ENCODE measurements at places on chromosomes 11 and 22.

DNA sequence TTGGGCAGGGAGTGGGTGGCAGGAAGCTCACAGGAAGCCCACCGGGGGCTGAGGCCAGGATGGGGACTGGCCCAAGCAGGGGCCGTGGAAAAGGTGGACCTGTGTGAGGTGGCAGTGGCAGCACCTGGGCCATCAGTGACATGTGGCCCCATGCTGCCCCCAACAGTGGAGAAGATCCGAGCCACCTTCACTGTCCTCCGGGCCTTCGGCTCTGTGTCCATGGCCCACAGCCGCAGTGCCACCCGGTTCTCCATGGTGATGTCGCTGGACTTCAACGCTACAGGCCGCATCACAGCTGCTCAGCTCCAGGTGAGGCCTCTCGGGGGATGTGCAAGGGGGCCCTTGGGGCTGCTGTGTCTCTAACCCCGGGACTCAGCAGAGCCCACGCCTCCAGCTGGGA lies 37.9 kb downstream of the MYO18B start:
- DNase-seq = no peak

- no peak for DNase-seq
These were observed 16.9 kb downstream of the SMIM38 start for GRCh38 chr11:69172674-69173073.

DNA sequence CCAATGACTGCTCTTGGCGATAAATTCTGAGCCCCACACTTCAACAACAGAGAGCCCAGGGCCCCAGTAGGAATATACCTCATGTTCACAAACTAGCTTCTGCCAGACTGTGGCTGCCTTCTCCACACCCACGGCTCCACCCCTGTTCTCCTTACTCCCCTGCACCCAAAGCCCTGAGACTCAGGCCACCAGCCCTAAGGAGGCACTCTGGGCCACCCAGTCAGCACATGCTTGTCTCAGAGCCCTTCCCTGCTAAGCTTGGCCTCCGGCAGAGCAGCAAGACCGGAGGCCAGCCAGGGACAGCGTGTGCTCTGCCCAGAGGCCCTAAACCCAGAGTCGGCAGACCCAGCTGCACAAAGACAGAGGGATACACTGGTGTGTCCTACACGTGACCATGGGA lies 27.9 kb downstream of the SPATA19 start:
- no peak for DNase-seq

GRCh38 chr22:42931421-42932196 lies 74.5 kb upstream of the ARFGAP3 start:
- DNase-seq = no peak

DNA sequence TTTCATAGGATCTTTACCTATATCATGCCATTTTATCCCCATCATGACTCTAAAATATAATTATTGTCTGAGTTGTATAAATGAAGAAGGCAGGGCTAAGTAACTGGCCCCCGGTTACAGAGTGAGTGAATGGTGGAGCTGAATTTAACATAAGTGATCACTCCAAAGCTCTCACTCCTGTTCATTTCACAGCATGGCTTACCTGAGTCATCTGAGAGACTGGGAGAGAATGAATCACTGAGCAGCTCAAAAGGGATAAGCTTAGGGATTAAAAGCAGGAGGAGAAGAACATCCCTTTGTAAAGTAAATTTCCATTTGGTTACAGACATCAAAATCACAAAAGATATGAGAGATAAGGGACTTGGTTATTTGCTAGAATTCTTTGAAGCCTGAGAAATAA lies 294.0 kb upstream of the CTSC start:
- no peak for DNase-seq

DNA sequence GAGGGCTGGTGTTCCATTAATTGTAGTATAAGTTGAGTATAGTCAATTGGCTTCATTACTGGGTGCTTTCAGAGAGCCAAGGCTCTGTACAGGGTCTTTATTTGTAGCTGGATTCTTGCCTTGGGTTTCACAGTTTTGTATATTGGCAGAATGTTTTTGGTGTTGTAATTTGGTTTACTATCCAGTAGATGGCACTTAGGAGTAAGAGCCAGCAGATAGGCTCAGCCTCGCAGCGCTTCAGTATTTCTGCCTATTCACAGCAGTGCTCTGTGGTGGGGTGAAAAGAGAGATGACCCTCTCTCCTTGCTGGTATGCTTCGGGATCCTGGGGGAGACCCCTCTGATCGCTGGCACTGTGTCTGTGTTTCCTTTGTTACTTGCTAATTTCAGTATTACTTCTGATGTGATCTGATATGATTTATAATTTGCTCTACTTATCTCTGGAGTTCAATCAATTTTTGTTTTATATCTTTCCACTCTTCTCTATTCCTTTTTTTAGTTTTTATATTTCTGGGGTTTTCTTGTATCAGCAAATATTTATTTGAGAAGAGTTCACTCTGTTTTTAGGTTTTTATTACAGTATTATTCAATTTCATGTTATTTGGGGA lies 52.2 kb downstream of the ANO5 start:
- peak; percentile 1 for DNase-seq

DNA sequence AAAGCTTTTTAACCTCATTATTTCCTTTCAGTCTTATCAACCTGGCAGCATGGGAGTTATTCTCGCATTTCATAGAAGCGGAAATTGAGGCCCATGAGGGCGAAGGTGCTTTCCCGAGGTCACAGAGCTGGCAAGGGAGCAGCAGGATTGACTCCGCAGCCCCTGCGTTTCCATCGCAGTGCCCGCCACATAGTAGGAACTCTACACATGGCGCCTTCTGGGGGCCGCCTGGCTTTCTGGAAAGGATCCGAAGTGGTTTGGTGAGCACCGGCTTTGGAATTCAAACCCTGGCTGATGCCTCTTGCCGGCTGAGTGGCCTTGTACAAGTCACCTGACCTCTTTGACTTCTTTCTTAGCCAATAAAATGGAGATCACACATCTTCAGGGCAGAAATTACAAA lies 93.4 kb downstream of the CEP164 start:
- no peak for DNase-seq

DNA sequence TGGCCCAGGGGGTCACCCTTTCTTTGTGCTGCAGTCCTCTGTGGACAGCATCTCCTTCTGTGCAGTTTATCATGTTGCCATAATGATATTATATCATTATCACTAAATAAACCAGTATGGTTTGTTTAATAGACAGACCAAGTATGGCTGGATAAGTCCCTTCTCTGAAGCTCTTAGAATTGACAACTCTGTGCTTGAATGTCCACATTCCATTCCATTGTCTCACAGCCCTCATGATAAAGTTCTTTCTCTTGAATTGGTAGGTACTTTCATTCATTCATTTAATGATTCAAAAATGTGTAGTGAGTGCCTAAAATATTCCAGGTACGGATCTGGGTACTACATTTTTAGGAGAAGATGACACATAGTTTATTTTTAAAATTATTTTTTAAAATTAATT lies 7.8 kb downstream of the RPS6KA4 start:
- DNase-seq = no peak

GRCh38 chr11:114209904-114210303 lies 86.3 kb upstream of the NNMT start:
- no peak for DNase-seq

GRCh38 chr22:22408731-22409696 lies 99.5 kb downstream of the ZNF280B start:
- DNase-seq = no peak

GRCh38 chr11:70497536-70498075 lies 99.3 kb downstream of the CTTN start:
- DNase-seq = no peak

DNA sequence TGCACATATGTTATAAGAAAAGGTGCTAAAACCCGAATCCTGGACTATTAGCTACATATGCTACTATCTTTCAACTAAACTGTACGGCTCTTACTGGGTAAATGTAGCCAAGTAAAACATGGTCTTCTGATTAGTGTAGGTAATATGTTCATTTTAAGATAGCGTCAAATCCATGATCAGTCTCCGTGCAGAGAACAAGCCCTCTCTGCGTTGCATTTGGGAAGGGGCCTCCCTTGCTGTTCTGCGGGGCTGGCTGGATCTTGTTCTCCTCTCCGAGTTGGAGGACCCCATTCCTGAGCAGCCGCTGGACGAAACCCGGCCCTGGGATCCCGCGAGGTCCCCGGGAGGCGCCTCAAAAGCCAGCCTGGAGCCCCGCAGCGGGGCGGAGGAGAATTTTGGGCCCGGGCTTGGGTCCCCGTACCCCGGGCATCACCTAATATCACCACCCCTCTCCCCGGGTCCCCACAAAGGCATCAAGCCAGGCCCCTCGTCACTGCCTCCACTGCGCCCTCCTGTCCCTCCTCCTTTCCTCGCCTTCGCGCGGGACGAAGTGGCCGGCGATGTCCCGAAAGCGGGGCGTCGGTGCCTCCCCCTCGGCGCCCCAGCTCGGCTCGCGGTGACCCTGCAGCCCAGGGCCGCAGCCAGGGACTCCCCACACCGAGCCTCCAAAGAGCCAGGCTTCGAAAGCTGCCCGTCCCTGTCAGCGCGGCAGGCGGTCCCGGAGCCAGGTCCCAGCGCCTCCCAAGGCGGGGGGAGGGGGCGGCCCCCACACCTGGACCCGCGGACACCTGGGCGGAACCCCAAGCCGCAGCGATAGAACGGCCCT lies 54.5 kb upstream of the FBXO3 start:
- no peak for DNase-seq

- no peak for DNase-seq
These were observed 30.4 kb downstream of the TPBGL start for GRCh38 chr11:75270896-75271418.

- no peak for DNase-seq
These were observed 6.9 kb downstream of the DPAGT1 start for GRCh38 chr11:119094816-119095065.

- DNase-seq = no peak
These were observed 5.9 kb upstream of the OSBPL5 start for GRCh38 chr11:3170756-3171650.

GRCh38 chr11:1573903-1574237 lies 1.8 kb upstream of the DUSP8 start:
- DNase-seq = no peak

DNA sequence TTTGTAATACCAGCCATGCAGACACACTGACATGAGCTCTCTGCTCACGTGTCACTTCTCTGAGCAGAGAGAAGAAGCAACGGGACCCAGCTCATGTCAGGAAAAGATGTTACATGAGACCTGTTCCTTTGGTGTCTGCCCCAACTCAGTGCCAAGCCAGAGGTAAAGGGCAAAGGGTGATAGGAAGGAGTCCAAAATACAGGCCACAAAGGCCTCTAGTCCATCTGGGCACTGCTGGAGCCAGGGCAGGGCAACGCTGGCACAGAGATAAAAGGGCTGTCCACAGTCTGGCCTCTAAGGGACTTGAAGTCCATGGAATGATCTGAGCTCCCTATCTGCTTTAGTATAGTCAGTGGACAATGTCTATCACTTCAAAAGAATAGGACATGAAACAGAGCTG lies 79.3 kb downstream of the SLC1A2 start:
- no peak for DNase-seq

Data from AG04450 (cell line).